ENCODE measurements at places on chromosomes 4 and X. TPM values are rescaled to one million over a fixed set of nuclear protein-coding genes. Genes with fewer than 3 reads are reported as not detected.

The VSIG1 gene
- 0.16 TPM for total RNA-seq

The RIPPLY1 gene
- total RNA-seq, result 0.51 TPM

The CT45A5 gene
- not detected for total RNA-seq

The PSMD10 gene
- 29.5 TPM for total RNA-seq

Measured in mesangial cell (primary cell).